ENCODE measurements at places on chromosomes 1 and 21.

- DNase-seq = peak; percentile 14
Measured at GRCh38 chr1:231446138-231446537, 24.1 kb upstream of the EGLN1 start.

- DNase-seq = no peak
Measured at GRCh38 chr1:116820369-116820768, 66.1 kb downstream of the CD2 start.

DNA sequence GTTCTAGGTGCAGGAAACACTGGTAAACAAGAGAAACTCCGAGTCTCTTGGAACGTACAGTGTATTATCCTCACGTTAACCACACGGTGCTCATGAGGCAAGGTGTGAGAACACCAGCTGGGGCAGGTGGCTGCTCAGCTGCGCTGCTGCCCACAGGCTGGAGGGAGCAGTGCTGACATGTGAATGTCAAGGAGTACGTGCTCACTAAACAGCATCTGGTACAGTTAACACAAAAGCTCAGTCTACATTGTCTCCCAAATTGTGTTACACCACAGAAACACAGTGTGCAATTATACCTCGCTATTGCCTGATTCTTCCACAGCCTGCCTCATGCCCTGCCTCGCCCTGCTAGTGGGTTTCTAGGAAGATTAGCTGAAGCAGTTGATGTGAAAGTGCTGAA, 138.4 kb downstream of the GLIS1 start:
- no peak for DNase-seq

GRCh38 chr1:8182034-8182761, 135.7 kb upstream of the SLC45A1 start:
- DNase-seq = no peak

GRCh38 chr1:247288341-247288740, 32.5 kb downstream of the VN1R5 start:
- DNase-seq = no peak

- DNase-seq = no peak
Measured at GRCh38 chr1:227396539-227397353, 78.5 kb upstream of the CDC42BPA start.

DNA sequence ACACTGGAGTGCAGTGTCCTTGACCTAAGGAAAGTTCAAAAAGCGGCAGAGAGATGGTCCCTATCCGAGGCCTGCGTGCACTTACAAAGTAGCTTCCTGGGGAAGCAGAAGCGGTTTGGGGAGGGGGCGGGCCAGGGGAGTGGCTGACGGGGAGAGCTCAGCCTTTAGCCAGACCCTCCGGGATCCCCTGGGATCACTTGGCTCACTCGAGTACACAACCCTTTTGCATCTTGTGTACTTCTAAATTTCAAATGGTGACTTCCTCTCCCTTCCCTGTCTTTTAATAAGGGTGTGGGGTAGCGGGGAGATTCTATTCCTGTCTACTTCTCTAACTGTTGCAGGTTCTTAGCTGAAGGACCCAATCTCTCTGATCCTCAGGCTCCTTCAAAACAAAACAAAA, 18.1 kb upstream of the SNX27 start:
- peak; percentile 44 for DNase-seq

DNA sequence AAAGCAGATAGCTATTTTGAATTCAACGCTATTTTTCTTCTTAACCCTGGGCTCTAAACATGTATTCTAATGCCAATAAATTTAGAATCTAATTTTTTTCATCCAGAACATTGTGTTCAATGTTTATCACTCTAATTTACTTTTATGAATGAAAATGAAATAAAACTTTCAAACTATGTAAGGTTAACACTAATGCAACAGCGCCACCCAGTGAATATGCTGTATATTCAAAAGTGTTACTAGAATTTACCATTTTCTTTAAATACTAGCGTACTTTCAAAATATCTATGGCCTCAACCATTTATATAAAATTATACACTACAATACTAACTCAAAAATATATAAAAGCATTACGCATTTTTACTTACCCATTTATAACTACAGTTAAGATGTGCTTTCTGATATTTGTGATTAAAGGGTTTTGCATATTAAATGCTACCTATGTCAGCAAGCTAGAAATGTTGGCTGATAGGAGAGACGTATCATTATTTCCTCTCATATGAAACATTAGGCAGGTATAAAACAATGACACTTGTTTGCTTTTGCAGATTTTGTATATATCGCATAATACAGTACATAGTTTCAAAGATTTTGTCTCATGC, 5.9 kb upstream of the NUF2 start:
- no peak for DNase-seq

Data from ELF-1 (cell line).